ENCODE measurements at places on chromosomes 6 and 20.

GRCh38 chr6:166422201-166422940 is 39.6 kb upstream of the MPC1 start:
- no peak for DNase-seq

- no peak for DNase-seq
Measured at GRCh38 chr20:433300-433975, 25.3 kb downstream of the RBCK1 start.

DNA sequence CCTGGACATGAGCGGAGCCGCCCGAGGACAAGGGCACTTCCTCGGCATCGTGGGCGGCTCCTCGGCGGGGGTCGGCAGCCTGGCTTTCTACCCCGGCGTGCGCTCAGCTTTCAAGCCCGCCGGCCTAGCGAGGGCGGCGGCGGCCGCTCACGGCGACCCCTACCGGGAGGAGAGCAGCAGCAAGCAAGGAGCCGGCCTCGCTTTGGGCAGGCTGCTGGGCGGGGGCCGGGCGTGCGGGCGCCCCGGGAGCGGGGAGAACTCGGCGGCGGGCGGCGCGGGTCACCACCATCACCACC is 6.7 kb downstream of the PRDM13 start:
- no peak for DNase-seq

DNA sequence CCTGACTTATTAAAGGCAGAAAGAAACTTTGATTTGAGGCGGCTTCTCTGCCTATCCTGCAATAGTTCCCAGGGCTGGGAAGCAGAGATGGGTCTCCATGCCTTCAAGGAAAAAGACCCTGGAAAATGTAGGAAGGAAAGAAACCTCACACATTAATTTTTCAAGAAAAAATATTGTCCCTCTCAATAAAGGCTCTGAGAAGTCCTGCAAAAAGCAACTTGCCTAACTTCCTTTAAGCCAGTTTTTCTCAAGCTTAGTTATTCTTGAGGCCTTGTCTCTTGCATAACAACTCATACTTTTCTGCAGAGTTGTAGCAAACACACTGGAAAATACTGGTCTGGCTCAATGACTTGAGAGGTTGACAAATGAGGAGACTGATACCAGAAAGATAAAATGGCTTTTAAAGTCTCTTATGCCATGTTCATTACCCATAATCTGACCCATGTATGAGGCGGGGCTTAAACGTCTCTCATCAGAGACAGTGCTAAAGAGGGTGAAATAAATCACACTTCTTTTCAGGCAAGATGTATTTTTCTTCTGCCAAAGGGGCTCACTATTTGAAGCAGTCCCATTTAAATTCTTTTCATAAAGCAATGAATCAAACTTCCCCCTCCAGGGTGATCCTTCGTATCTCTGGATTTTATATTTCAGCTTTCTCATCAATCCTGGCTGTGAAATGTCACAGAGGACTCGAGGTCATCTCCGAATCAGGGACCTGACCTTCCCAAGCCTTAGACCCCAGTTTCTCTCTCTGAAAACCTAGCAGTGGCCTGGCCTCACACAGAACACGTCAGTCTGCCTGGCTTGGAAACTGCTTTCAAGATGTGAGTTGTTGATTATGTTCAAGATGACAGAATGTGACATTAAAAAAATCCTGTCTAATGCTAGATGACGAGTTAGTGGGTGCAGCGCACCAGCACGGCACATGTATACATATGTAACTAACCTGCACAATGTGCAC is 82.3 kb upstream of the KCNG1 start:
- DNase-seq = no peak

- no peak for DNase-seq
Measured at GRCh38 chr6:24920136-24920535, 15.6 kb downstream of the RIPOR2 start.

DNA sequence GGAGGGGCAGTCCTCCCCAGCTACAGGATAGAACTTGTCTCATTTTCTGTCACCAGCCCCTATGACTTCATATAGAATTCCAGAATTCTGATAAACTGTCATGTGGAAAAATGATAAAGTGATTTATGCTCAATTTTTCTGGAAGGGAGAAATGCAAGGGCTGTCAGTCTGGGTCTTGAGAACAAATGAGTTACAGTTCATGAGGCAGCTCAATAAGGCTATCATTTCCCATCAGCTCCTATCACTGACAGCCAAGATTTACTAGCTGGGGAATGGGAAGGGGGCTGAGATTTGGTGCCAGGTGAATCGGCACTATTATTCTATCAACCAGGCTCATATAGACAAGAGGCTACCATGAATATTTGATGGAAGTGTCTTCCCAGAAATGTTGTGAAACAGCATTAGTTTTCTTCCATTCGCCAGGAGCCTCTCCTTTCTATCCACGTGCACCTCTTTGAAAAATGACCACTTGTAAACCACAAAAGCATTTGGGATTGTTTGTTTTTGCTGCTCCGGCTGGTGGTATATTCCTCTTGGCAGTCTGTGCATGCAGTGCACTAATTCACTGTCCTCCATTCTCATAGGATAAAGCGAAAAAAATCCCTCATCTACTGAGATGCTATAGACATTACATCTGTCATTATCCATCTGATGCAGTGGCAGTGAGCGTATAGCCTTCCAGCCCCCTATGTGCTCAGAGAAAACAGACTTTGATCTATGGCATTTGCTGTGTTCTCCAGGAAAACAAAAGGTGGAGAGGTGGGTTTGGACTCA is 528.7 kb upstream of the RNF217 start:
- DNase-seq = no peak
